ENCODE measurements at places on chromosomes 3 and 15.

- DNase-seq = no peak
Observed at GRCh38 chr3:134737516-134737915, 57.5 kb upstream of the EPHB1 start.

DNA sequence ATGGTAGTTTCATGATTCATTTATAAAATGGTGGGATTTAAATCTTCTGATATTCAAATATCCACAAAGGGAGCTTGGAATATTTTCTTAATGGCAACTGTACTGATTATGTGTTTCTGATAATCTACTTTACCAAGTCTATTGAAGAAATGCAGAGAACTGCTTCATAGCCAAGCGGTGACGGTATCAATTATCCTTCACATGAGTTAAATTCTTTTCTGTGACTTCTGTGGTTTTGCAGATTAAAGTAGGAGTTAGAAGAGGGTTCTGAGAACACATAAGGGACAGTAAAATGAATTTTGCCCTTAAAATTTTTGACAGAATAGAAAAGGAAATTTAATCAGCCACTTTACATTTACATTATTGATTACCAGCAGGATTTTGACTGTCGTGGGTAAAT lies 563.2 kb downstream of the GBE1 start:
- DNase-seq = no peak

GRCh38 chr3:24160424-24161095 lies 215.5 kb downstream of the NR1D2 start:
- no peak for DNase-seq

DNA sequence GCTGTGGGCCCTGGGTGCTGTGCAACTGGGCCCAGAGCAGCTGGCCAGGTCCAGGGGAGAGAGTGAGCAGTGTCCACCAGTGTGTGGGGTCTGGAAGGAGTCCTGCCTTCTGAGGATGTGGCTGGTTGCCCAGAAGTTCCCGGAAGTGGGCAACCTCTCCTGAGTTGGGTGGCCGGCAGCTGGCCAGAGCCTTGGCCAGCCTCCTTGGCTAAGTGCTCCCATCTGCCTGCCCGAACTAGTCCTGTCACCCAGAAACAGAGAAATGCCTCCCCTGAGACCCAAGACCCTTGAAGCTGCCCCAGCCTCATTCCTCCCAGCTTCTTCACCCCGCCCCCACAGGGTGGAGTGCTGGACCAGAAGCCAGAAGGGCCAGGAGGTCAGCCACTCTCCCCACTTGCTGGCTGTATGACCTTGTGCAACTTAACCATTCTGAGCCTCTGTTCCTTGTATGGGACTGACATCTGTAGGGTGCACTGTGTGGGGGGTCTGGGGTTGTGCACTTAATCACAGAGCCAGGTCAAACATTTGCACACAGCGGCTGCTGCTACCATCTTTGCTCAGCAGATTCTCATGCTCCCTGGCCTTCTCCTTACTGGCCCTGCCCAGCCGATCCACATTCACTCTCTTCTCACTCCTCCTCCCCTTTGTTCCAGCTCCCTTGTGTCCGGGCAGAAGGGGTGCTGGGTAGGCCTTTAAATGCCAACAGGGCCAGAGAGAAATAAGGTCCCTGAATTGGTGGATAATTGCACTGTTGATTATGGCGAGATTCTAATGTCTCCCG lies 7.5 kb upstream of the ALAS1 start:
- no peak for DNase-seq

- DNase-seq = no peak
Observed at GRCh38 chr3:14962762-14963161, 15.4 kb downstream of the NR2C2 start.

DNA sequence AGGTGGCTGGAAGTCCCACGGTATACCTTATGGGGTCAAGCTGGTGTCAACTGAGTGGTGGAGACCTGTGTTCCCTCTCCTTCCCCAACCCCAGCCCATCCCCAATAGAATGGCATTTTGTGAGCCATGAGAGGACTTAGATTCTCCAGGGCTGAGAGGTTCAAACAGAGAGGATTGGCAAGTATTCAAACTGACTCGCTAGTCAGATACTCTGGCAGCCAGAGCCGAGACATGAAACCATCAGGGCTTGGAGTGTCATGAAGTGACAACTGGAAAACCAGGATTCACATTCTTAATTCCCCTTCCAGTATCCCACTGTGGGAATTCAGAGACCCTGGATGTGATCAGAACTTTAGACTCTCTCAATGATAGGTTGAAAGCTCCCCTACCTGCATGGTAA lies 159.4 kb upstream of the SNTN start:
- DNase-seq = no peak

DNA sequence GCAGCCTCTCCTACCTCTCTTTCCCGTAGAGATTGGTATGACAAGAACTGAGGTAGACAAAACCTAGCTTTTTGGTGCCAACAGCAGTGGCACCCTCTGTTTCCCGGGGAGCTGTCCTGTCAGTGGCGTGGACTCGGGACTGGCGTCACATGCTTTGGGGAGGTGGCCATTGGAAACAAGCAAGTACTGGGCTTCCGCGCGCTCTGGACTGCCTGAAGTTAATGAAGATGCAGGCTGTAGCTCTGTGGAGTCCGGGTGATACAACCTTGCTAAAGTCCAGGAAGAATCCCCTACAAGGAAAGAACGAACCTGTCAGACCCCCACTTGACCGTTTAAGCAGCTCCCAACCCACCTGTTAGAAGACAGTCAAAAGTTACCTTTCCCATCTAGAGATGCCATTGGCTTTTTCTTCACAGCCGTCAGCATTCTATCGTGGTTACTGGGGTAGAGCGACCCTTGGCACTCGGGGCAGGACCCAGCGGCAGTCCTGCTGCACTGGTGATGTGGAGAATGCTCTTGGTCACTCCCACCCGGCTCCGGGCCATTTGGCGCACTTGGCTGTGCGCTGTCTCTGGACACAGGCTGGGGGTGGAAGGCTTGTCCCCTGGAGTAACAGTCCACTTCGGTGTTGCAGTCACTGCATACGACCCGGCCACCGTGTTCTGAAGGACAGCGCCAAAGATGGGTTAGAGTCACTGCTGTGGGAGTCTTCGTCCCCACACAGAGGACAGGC lies 120.5 kb downstream of the LRIG1 start:
- DNase-seq = no peak

- DNase-seq = peak; percentile 42
Observed at GRCh38 chr3:142993958-142994442, 7.4 kb upstream of the U2SURP start.

DNA sequence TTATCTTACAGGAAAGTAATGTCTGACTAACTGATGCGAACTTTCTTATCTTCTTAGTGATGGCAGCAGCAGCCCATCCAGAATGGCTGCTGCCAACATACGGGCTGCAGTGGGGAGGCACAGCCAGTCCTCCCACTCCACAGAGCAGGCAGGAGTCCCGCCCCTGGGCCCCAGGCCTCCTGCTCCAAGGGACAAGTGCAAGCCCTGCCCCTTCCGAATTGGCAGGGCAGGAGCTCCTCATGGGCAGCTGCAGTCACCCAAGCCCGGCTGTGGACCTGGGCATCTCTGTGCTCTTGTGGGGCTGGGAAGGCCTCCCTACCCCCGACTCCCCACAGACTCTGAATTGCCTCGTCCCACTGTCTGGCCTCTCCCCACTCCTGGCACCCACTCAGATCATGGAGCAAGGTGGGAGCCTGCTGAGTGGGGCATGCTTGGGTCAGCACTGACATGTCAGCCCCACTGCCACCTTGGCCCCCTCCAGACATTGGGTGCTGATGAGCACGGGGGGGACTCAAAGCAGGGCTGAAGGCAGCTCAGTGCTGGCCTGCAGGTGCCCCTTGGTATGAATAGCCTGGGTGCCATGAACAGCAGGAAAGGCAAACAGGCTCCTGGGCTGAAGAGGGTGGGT lies 618.9 kb upstream of the KCNMB2 start:
- DNase-seq = no peak

GRCh38 chr15:65365229-65365628 lies 12.6 kb downstream of the IGDCC3 start:
- DNase-seq = no peak

- no peak for DNase-seq
Observed at GRCh38 chr3:10332481-10333348, 11.8 kb upstream of the SEC13 start.

DNA sequence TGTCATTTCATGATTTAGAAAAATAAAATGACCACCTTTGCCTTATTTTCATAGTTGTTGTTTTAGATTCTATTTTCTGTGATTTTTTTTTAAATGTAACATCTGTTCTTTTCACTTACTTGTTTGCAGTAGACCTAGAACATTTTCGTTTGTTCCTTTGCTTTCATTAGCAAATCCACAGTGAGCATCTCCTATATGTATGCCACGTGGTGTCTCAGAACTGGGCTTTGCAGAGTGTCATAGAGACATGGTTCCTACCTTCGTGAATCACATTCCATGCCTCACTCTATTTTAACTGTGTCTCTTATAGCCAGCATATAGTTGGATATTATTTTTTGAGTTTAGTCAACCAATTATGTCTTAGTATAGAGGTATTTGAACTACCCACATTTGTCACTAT lies 118.2 kb downstream of the KLF13 start:
- DNase-seq = no peak

Data from GM12891 (cell line).